Posterior vena cava (tissue), 2 donors: ENCODE measurements at places on chromosomes 1 and 21. TPM values are rescaled to one million over a fixed set of nuclear protein-coding genes. Genes with fewer than 3 reads are reported as not detected.

ABL2 gene
- total RNA-seq = 63.5 TPM

DNA sequence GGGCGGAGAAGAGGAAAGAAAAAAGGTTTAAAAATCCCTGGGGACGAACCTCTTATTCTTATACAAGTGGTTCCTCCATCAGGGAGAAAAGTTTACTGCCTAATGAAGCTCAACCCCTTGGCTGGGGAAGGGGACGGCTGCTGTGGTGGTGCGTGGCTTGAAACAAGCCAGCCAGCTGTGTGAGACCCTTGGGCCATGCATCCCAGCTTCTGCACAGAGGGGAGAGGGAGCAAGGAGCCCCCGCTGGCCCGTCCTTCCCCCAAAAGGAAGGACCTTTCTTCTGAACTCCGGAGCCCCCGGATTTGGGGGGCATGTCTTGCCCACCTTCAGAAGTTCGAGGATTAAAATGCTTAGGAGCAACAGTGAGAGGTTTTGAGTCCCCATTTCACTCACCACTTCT, 67.3 kb downstream of the STUM start:
- DNase-seq = no peak

GRCh38 chr1:206878456-206878855, 13.0 kb downstream of the IL20 start:
- no peak for DNase-seq

- no peak for DNase-seq
Measured at GRCh38 chr1:162218975-162219374, 149.5 kb downstream of the NOS1AP start.

GRCh38 chr1:171486048-171486519, 754 bp downstream of the PRRC2C start:
- DNase-seq = no peak
